ENCODE measurements at places on chromosomes 12 and 14.

- no peak for DNase-seq
Measured at GRCh38 chr12:107990325-107990724, 138.8 kb upstream of the WSCD2 start.

DNA sequence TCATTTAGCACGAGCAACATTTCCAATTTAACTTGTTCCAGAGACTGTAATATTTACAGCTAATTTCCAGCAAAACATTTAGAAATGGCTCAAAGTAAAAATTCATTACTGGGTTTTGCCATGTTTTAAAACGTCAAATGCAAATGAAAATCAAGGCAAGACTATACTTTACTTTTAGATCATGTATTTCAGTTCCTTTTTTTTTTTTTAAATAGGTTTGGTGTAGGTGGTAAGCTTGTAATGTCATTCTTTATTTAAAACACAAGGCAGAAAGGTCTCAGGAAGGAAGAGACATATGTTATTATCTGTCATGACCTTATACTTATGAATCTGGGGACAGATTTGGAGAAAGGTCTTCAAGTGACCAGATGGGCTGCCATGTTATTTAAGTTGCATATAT, 54.1 kb downstream of the GRIP1 start:
- DNase-seq, result no peak

DNA sequence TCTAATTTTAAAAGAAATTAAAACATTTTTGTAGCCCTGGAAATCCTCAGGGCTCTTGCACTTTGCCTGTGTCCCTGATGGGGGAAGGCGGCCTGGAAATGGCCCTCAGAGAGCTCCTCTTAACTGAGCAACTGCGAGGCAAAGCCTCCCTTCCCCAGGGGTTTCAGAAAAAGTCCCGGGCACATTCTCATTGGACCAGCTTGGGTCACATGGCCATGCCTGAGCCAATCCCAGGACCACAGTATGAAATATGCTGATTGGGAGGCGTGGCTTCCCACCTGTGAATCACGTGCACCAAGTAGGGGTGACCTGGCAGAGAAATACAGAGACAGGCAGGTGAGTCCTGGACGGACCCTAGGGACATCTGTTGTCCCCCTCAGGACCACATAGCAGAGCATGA, 90.4 kb upstream of the SFSWAP start:
- DNase-seq, result no peak

DNA sequence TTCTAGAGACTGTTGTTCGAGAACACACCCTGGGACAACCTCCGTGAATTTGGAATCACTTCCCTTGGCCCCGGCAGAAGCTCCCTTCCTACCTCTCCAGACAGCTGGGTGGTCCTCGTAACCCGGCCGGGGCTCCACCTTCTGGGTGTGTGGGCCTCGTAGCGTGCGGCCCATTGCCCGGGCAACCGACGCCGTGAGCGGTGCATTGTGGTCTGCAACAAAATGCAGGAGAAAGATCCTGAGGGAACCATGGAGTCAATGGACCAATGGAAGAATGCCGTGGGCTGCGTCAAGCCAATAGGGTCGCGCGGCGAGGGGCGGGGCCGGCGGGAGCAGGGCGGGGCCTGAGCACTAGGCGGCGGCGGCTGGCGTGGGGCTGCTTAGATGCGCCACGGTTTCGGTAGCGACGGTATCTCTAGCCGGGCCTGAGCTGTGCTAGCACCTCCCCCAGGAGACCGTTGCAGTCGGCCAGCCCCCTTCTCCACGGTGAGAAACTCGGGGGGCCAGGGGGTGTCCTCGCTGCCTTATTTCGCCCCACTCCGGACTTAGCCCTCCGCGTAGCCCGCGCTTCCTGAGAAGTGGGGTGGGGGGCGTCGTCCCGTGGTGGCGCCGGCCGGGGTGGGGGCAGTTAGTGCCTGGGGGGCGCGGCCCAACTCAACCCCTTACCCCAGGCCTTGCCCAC, at the start of gene DYNLL1:
Gene DYNLL1 (plus strand): TSS at position 383 of the 682 bp plus-strand sequence. CDS start 309 bp downstream, outside the sequence.
- peak; percentile 96 for DNase-seq
